ENCODE measurements at places on chromosomes 12 and 14.
A peak's percentile ranks its signal among the peaks of the same experiment; 100 is the strongest.

DNA sequence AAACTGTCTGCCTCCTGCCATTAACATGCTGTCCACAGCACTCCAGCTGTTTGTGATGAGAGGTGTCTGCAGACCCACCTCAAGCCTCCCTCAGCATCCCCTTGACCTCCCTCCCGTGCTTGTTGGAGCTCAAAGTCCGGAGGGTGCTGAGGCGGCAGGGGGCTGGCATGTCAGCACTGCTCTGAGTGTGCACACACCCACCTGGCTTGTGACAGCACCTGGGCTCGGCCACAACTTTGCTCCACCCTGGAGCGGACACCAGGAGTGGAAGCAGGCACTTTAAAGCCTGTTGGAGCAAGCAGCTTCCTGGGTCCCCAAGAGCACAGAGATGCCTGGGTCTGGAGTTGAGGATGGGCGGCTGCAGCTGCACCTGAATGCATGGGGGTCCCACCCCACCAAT, 20.9 kb downstream of the SERPINA3 start:
- DNase-seq, result no peak

- no peak for DNase-seq
Measured at GRCh38 chr12:62716866-62717525, 218.0 kb downstream of the PPM1H start.

DNA sequence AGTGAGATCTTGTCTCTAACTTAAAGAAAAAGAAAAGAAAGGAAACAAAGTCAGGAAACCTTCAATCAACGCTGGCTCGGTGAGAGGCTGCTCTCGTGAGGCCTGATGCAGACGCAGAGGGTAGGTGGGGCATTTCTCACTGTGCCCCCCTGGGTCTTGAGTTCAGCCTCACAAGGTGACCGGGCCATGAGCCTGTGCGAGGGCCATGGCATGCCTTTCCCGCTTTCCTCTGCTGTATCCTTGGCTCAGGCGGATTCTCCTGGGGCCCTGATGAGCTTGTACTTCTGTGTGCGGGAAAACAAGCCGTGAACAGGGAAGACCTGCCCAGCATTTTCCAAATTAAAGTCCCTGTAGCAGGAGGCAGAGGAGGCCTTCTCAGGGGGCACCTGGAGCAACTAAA, 20.2 kb downstream of the ADGRD1 start:
- no peak for DNase-seq

- peak; percentile 77 for DNase-seq
Measured at GRCh38 chr12:50764286-50765094, 589 bp downstream of the ATF1 start.

DNA sequence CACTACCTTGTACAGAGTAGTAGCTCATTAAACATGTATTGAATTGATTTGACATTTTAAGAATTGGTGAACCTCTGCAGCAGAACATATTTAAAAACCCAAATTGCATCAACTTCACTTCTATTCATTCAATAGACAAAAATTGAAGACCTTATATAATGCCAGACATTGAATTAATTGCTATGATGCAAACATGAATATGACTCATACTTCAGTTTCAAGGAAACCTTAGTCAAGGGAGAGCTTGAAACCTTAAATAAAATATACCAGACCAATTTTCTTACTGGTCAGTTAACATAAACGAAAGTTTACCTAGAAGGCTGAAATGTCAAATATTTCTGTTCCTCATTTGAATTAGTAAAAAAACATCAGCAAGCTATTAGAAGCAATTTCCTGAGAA, 5.0 kb upstream of the MGAT4C start:
- DNase-seq, result no peak

GRCh38 chr12:115964626-115965025, 312.9 kb downstream of the MED13L start:
- no peak for DNase-seq

DNA sequence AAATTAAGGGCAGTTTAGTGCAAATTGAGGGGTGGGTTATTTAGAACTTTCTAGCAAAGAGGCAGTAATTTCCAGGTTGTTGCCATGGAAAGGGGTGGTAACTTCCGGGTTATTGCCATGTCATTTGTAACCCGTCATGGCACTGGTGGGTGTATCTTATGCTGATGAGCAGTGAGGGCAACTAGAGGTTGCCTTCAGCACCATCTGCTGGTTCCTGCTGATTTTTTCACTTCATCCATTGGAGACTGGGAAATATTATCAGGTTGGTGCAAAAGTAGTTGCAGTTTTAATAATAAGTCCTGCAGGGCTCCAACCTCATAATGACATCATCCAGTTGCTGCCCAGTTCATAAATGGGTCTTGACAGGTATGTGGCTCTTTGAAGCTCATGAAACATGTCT, 24.4 kb upstream of the SERPINA4 start:
- DNase-seq, result no peak

GRCh38 chr14:50003213-50004021, 110.5 kb downstream of the ARF6 start:
- DNase-seq, result peak; percentile 93

DNA sequence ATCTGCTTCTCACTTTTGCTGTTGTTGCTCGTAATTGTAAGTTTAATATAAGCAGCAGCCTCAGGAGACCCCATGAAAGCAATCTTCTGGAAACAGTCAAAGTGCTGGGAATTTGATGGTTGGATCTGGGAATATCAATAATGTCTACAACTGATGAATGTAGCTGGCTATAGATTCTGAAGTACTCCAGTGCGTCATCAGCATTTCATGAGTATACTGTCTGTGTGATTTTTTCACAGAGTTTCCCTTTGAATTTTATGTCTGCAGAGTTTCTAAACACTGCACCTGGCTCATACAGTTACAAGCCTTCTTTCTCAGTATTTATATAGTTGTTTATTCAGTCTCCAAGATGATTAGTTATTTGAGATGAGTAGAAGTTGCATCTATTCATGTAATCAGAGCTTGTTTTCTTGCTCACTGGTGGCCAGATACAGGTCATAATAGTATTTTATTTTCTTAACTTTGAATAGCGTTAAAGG, 222.3 kb downstream of the RAD51B start:
- DNase-seq, result no peak

- no peak for DNase-seq
Measured at GRCh38 chr14:72898448-72898847, 4.5 kb upstream of the DPF3 start.

DNA sequence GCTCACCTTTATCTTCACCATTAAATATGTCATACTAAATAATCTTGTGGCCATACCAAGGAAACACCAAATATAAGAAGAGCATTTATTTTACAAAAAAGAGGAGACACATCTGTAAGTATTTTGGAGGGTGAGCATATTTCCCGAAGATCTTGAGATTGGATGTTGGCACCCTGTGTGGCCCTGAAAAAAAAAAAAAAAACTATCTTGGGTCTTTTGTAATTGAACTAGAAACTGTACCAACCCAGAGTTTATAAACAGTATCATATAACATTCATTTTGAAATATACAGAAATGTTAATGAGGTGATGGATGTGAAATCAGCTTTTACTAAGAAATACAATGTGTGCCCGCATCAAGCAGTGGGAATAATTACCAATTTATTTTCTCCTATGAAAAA, 104.0 kb upstream of the FRMD6 start:
- DNase-seq, result no peak

DNA sequence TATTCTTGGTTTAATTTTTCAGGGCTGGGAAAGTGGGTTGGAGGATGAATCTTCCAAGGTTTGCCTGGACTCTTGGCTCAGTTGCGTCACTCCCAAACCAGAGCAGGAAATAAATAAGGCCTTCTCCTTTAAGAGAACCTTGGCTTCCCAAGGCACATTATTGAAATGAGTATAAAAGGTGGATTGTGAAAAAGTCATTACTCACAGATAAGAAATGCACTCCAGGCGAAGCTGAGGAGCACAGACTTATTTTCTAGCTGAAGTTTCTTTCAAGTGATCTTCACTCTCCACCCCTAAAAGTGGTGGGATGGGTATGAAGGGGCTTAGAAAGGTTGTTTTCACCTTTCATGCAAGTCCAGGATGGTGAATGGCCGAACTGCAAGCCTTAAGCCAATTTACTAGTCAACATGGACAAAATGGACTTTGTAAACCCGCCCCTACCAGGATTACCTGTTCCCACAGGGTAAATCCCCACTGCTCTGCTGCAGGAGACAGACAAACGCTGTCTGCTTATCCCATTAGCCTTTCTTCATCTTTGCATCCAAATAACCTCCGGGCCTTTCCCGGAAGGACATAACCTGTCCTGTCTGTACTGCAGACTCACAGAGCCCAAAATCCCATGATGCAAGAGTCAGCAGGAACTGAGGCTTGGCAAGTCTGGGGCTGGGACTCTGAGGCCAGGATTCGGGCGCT, 207.6 kb downstream of the BCL11B start:
- no peak for DNase-seq

- DNase-seq, result no peak
Measured at GRCh38 chr14:72543341-72543740, 350.6 kb downstream of the DPF3 start.

GRCh38 chr14:28142400-28143015, 624.1 kb upstream of the FOXG1 start:
- DNase-seq, result no peak

DNA sequence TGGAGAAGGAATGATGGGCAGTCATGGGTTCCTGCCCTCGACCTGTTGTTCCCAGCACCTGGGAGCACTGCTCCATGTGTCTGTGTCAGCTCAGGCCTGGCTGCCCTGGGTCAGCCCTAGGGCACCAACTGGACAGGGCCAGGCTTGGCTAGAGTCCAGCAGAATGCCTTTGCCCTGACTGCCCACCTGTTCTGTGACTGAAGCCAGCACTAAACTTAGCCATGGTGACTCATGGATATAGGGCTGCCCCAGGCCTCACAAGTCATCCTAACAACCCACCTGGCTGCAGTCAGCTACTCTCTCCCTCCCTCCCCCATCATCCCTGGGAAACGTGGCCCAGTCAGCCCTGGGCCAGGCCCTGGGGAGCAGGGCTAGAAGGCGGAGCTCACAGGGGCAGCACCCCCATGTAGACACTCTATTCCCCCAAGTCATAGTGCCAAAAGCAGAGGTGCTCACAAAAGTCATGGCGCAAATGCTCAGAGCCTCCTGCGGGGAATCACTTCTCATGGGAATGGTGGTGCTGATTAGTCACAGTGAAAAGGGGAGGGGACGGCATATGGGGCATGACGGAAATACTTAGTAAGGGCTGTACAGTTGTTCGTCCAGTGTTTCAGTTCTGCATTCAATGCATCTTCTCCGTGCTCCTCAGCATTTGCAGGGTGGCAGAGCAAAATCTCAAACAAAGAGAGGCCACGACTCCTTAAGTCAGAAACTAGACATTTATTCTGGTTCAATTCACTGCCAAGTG, 52.0 kb upstream of the NTF3 start:
- no peak for DNase-seq

GRCh38 chr12:27673101-27673718, 23.0 kb upstream of the REP15 start:
- no peak for DNase-seq

DNA sequence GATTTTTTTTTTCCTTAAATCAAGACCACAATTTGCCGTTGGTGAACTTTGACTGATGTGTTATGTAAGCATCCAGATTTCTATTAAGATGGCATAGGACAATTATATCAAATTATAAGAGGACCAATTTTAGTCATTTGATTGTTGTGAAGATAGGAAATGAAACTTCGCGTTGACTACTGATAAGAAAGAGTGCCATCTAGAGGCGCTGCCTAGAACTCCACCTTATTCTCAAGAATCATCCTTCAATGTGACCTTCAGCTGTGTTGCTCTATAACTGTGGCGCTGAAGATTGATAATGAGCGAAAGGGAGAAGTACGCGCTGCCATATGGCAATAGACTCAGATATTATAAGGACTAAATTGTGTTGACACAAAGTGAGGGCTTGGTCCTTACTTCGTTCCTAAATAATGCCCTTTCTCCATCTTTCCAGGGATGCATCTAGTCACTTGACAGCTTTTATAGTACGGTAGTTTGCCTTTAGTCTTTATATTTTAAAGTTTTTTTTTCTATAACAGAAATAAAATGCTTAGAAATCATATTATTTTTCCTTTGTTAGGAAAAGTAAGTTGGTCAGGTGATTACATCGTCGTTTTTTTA, 350.8 kb upstream of the STXBP6 start:
- DNase-seq, result no peak

GRCh38 chr12:31714406-31715271, 14.2 kb downstream of the AMN1 start:
- no peak for DNase-seq

DNA sequence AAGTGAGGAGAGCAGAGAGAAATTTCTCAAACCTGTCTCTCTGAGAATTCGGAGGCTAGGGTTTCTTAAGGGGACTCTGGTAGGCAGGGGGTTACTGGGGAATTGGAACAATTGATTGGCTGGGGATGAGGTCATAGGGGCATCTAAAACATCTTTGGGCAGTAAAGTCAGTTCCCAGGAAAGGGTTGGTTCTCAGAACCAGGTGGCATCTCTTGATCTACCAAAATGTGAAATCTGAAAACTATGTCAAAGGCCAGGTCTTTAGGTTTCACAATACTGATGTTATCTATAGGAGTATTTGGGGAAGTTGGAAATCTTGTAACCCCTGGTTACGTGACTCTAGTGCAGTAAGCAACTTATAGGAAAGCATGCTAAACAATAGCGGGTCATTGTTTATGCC, 6.9 kb downstream of the C12orf75 start:
- no peak for DNase-seq

- no peak for DNase-seq
Measured at GRCh38 chr12:46472893-46473633, 100.5 kb upstream of the SLC38A2 start.

GRCh38 chr14:61192989-61193388, 88.1 kb downstream of the TMEM30B start:
- no peak for DNase-seq

GRCh38 chr14:63710497-63710896, 17.4 kb downstream of the SGPP1 start:
- DNase-seq, result no peak

DNA sequence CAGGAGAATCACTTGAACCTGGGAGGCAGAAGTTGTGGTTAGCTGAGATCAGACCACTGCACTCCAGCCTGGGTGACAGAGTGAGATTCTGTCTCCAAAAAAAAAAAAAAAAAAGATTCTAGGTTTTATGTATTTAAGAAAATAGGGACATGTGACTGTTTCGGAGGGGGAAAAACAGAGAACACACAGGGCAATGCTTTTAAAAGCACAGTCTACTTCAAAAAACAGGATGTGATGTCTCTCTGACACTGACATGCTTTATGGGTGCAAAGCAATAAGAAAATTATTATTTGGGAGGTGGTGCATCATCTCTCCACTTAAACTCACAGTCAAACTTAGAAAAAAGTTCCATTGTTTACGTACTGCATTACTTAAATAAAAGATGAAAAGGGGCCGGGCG, 28.7 kb downstream of the CLIP1 start:
- no peak for DNase-seq

- DNase-seq, result no peak
Measured at GRCh38 chr12:128820723-128821432, 2.9 kb downstream of the SLC15A4 start.

- DNase-seq, result no peak
Measured at GRCh38 chr12:23659131-23659530, 290.3 kb downstream of the SOX5 start.

DNA sequence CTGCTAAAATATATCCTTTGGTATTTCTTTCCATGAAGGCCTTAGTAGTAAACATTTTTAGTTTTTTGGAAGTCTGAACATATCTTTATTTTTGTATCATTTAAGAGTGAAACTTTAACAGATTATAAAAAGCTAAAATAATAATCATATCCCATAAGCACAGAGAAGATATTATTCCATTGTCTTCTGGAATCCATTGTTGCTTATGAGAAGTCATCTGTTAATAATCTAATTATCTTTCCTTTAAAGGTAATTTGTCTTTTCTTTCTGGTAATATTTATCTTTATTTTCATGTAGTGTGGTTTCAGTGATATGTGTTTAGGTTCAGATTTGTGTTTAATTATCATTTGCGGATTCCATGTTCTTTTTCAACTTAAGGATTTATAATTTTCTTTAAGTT, 261.7 kb downstream of the MSRB3 start:
- no peak for DNase-seq

GRCh38 chr14:32224737-32225377, 21.8 kb upstream of the RNU6-8 start:
- DNase-seq, result no peak
